Kasumi-1 (cell line): ENCODE measurements at places on chromosomes 5 and 9.

GRCh38 chr5:115816226-115817081 lies at the start of gene CDO1:
TSS of gene CDO1 (minus strand) at chr5:115816659. CDS start at chr5:115816397, 262 bp downstream.
- peak; percentile 27 for DNase-seq

GRCh38 chr5:133287500-133287899 lies 235.7 kb downstream of the HSPA4 start:
- DNase-seq, result peak; percentile 32

- DNase-seq, result no peak
Measured at GRCh38 chr5:121758615-121759014, 93.1 kb upstream of the FTMT start.

DNA sequence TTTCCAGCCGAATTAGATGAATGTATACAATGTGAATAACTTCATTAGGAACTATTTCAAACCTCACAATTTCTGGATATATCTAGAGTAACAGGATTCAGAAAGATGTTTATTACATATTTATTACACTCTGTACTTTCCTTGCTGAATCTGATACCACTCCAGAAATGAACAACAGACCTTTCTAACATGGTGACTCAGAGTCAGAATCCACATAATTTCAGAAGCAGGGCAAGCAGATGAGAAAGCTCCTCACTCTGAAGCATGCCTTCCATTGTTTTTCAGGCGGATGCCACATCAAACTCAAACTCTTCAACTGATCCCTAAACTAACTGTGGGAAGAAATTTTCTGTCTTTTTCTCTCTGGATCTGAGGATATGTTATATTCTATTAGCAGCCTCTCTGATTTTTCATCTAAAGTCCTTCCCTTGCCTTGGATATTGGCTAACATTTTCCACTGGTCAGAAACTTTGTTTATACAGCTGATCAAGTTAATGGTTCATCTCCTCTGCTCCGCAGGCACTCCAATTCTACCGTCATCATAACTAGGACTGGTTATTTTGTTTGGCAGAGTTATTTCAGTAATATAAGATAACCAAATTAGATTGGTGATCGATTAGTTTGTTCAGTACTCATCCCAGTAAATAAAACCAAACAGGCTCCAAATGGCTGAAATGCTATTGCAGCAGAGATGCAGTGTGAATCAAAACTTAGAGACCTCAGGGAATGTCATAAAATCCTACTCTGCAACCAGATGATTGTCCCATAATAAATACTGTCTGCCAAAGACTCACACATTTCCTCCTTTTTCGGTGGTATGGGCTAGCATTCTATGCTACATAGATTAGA lies 556.0 kb downstream of the EBF1 start:
- no peak for DNase-seq

DNA sequence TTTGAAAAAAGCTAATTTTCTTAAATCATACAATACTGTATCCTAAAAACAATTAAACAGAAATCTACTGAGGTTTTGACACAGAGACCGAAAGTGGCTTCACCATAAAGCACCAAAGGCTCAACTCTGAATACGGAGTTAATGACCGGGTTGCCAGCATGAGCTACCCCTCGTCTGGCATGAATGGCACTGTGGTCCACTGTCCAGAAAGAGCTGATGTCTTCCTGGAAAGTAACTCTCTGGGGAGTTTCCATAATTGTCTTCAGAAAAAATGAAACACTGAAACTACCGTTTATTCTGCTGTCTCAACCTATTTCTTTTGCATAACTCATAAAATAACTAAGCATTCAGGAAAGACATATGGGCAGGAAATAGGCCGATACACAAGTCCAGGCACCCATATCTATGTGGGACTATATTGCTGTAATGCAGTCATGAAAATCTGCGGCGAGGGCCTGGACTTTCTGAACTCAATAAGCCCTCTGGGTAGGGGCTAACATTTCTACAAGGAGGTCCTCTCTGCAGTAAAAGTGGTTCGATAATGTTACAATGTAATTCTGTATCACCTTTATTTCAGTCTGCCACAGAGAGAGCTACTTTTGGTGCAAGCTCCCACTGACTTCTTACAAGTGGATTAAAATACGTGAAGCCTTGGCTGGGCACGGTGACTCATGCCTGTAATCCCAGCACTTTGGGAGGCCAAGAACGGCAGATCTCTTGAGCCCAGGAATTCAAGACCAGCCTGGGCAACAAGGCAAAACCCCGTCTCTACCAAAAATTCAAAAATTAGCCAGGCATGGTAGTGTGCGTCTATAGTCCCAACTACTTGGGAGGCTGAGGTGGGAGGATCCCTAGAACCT lies 52.4 kb downstream of the ANKH start:
- no peak for DNase-seq

- peak; percentile 90 for DNase-seq
Measured at GRCh38 chr9:78097541-78097940, 65.9 kb upstream of the GNAQ start.

- no peak for DNase-seq
Measured at GRCh38 chr5:23411994-23412393, 95.4 kb upstream of the PRDM9 start.

- DNase-seq, result no peak
Measured at GRCh38 chr5:170591054-170591453, 87.2 kb downstream of the KCNIP1 start.

- no peak for DNase-seq
Measured at GRCh38 chr5:146165903-146166302, 16.5 kb downstream of the LARS1 start.

DNA sequence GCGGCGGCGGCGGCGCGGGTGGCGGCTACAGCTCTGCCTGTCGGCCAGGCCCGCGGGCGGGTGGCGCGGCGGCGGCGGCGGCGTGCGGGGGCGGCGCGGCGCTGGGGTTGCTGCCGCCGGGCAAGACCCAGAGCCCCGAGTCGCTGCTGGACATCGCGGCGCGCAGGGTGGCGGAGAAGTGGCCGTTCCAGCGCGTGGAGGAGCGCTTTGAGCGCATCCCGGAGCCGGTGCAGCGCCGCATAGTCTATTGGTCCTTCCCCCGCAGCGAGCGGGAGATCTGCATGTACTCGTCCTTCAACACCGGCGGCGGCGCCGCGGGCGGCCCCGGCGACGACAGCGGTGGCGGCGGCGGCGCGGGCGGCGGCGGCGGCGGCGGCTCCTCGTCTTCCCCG lies 296 bp downstream of the ZSWIM6 start:
- DNase-seq, result no peak

DNA sequence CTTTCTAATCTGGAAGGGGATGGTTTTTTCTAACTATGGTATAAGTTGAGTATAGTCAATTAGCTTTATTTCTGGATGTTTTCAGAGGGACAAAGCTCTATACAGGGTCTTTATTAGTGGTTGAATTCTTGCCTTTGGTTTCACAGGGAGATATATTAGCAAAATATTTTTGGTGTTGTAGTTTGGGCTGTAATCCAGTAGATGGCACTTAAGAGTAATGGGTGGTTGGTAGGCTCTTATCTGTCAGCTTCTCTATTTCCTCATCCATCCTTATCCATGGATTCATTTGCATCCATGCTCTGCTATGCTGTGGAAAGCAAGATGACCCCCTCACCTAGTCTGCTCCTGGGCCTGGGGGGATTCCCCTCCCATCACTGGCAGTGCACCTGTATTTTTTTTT lies 363.6 kb upstream of the CYLC2 start:
- peak; percentile 60 for DNase-seq

GRCh38 chr5:96244696-96245095 lies 188.4 kb downstream of the PCSK1 start:
- no peak for DNase-seq

DNA sequence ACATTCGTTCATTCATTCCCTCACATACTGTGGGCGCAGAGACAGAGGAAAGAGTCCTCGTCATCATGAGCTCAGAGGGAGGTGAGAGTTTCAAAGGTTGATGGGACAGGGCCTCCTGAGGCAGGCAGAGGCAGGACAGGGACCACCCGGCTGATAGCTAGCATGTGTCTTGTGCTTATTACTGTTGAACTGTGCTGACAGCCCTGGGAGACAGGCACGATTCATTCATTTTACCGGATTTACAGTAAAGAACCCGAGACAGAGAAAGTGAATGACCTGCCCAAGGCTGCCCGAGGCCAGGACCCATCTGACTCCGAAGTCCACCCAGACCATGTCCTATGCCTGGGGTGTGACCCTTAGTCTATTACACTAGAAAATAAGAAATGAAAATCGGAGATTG lies 4.9 kb upstream of the FAM163B start:
- no peak for DNase-seq

GRCh38 chr5:27706832-27707231 lies 668.4 kb upstream of the CDH9 start:
- DNase-seq, result no peak

- DNase-seq, result no peak
Measured at GRCh38 chr5:175728316-175728715, 70.4 kb downstream of the HRH2 start.

- no peak for DNase-seq
Measured at GRCh38 chr9:134847752-134848432, 32.7 kb upstream of the FCN2 start.

DNA sequence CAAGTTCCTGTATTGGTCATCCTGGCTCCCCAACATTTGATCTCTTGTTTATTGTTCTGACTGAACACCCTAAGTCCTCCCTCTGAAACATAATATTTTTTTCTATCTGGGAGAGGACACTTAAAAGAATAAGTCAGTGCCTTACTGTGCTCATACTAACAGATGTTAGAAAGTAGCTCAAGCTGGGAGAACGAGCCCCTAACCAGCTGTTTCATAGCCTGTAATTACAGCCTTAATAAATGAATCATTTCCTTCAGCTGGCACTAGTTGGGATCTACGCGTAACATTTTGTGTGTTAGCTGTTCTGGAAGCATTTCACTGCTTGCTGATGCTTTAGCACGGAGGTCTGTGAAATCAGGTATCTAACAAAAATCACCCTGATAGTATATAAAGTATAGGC lies 345.9 kb upstream of the RIOK2 start:
- no peak for DNase-seq
